ENCODE measurements at places on chromosomes 13 and 19.

- no peak for DNase-seq
Measured at GRCh38 chr19:8142513-8142900, 6.9 kb downstream of the FBN3 start.

GRCh38 chr19:48443256-48443655 is 2.5 kb upstream of the GRWD1 start:
- no peak for DNase-seq

GRCh38 chr19:12478234-12478941 is 6.2 kb downstream of the ZNF709 start:
- no peak for DNase-seq

- no peak for DNase-seq
Measured at GRCh38 chr19:3698386-3698950, 1.8 kb downstream of the PIP5K1C start.

DNA sequence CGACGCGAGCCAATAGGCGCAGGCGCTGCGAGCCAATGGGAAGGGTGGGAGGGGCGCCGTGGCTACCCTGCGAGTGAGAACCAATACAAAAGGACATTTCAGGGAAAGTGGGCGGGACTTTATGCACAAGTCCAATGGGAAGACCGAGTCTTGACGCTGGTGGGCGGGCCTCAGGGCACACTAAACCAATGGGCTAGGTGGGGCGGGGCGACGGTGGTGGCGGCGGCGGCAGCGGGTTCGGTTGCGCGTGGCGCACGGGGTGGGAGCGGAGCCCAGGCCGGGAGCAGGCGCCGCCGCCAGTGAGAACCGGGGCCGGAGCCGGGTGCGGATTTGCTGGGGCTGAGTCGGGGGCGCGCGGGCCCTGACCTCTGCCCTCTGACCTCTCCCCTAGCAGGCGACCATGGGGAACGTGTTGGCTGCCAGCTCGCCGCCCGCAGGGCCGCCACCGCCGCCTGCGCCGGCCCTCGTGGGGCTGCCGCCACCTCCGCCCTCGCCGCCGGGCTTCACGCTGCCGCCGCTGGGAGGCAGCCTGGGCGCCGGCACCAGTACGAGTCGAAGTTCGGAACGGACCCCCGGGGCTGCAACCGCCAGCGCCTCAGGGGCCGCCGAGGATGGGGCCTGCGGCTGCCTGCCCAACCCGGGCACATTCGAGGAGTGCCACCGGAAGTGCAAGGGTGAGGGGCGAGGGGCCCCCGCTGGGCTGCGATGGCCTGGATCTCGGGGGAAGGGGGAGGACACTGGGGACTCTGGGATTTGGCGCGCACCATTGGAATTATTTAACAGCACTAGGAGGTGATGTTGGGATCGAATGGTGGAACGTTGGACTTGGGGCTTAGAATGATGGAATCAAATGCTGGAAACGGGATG is at the start of gene TOMM40:
TSS of gene TOMM40 (plus strand) at position 239 of the 867 bp plus-strand sequence. CDS start at position 401, 162 bp downstream.
- peak; percentile 99 for DNase-seq

- no peak for DNase-seq
Measured at GRCh38 chr19:31648347-31648746, 299.1 kb upstream of the TSHZ3 start.

- no peak for DNase-seq
Measured at GRCh38 chr19:1998712-1999708, 16.5 kb downstream of the BTBD2 start.

DNA sequence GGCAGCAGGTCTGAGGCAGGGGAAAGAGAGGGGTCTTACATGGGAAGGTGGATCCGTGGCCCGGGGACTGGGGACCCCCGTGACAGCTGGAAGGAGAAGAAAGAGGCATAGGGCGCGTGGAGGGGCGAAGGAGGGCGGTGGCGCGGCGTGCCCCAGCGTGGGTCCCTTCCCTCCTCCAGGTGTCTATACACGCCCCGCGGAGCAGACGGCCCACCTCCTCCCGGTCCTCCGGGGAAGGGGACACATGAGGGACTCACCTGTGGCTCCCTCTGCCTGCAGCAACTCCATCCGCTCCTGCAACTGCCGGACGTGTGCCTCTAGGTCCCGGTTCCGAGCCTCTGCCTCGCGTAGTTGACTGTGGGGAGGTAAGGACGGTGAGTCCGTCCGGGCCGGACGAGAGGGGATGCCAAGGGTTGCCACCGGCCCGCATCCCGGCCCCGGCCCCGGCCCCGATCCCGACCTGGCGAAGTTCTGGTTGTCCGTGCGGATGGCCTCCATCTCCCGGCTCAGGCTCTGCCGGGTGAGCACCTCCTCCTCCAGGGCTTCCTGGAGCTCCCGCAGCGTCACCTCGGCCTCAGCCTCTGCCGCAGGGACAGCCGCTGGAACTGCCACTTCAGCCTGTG is 2.4 kb upstream of the SIX5 start:
- no peak for DNase-seq

DNA sequence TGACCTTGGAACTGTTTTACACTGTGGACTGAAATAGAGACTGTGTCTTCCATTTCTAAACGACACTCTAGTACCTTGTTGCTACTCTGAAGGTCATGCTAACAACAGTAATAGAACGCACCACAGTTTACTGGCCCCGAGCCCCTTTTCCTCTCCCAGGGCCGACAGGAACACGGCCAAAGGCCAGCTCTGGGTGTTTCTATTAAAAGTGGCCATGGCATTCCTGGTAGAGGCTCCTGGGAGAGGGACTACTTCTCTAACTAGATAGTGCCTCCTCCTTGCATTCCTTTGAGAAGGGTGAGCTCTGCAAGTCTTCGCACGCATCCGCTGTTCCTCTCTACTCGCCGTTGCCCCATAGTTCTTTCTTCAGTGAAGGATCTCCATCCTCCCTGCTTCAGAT is 18.7 kb upstream of the SIAH3 start:
- no peak for DNase-seq

GRCh38 chr13:51266642-51267041 is 44.4 kb downstream of the FAM124A start:
- DNase-seq: no peak

DNA sequence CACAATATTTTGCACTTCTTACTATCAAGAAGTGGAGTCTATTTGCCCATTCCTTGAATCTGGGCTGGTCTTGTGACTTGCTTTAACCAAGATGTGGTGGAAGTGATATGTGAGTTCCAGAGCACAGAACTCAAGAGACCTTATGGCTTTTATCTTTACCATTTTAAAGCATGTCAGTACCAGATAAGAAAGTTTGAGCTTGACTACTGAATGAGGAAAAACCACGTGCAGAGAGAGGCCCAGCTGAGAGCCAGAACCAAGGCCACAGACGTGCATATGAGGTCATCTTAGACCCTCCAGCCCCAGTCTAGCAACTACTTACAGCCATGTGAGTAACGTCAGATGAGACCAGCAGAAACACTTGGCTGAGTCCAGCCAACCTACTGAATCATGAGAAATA is 6.3 kb upstream of the CDK8 start:
- no peak for DNase-seq

DNA sequence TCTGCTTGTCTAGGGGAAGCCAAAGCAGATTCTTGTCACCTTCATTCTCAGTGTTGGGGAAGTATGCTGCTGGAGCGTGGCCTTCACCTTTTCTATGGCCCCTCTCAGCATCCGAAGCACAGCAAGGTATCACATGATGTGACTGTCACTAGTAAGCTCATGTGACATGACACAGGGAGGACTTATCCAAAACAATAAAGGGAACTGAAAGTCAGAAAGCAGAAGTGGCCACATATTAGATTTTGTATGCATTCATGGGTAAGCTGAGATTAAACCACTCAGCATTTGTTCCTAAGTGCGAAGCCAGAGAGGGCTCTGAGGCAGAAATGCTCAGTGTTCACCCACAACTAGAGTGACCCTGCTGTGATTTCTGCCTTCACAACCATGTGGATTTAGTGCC is 72.8 kb upstream of the PCDH8 start:
- DNase-seq: no peak

GRCh38 chr13:93558637-93559036 is 332.0 kb downstream of the GPC6 start:
- DNase-seq: no peak

DNA sequence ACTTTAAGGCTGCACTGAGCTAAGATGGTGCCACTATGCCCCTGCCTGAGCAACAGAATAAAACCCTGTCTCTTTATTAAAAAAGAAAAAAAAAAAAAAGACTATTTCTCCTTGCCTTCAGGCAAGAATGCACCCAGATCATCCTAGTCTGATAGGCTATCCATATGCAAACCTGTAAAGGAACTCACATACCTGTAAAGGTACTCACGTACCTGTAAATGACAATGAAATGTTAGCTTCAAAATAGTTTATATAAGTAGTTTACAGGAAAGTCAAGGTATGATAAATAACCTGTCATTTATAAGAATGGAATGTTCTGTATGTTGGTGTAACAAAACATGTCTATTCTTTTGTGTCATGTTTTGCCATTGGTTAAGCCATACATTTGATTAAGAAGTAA is 86.3 kb downstream of the PIBF1 start:
- DNase-seq: no peak

- peak; percentile 23 for DNase-seq
Measured at GRCh38 chr13:111474136-111475002, 153.9 kb downstream of the TEX29 start.

DNA sequence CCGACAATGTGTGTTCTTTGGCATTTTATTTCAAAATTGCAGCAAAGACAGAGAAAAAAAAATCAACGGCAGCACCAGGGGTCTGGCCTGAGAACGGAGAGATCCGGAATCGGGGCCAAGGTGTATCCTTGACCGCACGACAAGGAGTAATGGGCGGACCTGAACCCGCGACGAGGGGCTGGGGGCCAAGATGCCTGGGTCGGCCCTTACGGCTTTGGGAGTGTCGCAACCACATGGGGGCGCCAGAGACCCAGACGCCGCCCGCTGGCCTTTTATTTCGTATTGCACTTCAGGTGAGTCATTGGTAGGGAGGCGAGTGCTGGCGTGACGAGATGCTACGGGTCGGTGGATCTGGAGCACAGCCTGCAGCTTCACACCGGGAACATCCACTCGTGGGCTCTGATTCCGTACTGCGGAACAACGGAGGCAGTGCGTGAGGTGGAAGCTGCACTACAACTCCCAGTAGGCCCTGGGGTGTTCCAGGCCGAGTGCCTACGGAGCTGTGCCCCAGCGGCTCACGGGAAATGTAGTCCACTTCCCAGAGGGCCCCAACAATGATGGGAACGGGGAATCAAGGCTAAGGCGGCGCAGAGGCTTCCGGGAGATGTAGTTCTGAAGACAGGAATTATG is 15.7 kb downstream of the BCAT2 start:
- DNase-seq: peak; percentile 87
